Breast epithelium (tissue), 4 donors: ENCODE measurements at places on chromosomes 6 and 20. TPM values are rescaled to one million over a fixed set of nuclear protein-coding genes. Genes with fewer than 3 reads are reported as not detected.

The LY86 gene
- 3.4 TPM for total RNA-seq

The SLC12A5 gene
- not detected for total RNA-seq

The FHL5 gene
- total RNA-seq: 12.9 TPM

The RPS10 gene
- total RNA-seq: 2,573 TPM

The NR2E1 gene
- total RNA-seq: not detected

The TRIM40 gene
- total RNA-seq: not detected

The COL9A3 gene
- 0.16 TPM for total RNA-seq

The RIPPLY2 gene
- not detected for total RNA-seq

- H3K36me3 ChIP-seq: no peaks in the 10 kb centered on the region
- no peaks in the 10 kb centered on the region for H3K27me3 ChIP-seq
- no peaks in the 10 kb centered on the region for H3K4me1 ChIP-seq
- H3K4me3 ChIP-seq: no peak overlapping the region
- no peak for DNase-seq
- H3K27ac ChIP-seq: no peak overlapping the region
Observed at GRCh38 chr6:20652299-20653084, 118.2 kb downstream of the CDKAL1 start.

- no peaks in the 10 kb centered on the region for H3K4me1 ChIP-seq
- no peaks in the 10 kb centered on the region for H3K27me3 ChIP-seq
- no peak overlapping the region for H3K4me3 ChIP-seq
- DNase-seq: no peak
Observed at GRCh38 chr20:51233345-51233744, 210.4 kb upstream of the KCNG1 start.

- no peaks in the 10 kb centered on the region for H3K27me3 ChIP-seq
- DNase-seq: no peak
- H3K27ac ChIP-seq: no peak overlapping the region
- H3K4me3 ChIP-seq: no peak overlapping the region
- peaks cover 4% of the 10 kb centered on the region for H3K36me3 ChIP-seq
Observed at GRCh38 chr6:38673397-38674165, 29.4 kb downstream of the GLO1 start.

GRCh38 chr6:13384506-13384905, 56.2 kb upstream of the TBC1D7 start:
- H3K4me1 ChIP-seq: no peaks in the 10 kb centered on the region
- H3K4me3 ChIP-seq: no peak overlapping the region
- no peak for DNase-seq
- no peak overlapping the region for H3K27ac ChIP-seq
- no peaks in the 10 kb centered on the region for H3K36me3 ChIP-seq

DNA sequence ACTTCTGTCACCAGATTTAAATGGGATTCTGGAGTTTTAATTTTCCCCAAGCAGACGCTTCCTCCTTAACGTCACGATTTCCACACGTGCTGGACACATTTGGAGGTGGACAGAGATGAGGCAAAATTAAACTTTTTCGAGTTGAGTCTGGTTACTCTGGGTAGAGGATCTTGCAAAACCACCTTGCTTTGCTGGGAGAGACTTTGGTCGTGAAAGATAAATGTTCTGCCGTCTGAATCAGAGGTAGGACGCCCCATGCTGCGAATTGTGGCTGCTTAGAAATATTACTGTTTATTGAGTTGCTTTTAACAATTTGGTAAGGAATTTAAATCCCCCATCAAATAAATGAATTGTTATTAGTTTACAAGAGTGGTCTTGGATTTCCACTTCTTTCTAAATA, 46.8 kb downstream of the CTCFL start:
- H3K4me1 ChIP-seq: no peaks in the 10 kb centered on the region
- H3K36me3 ChIP-seq: no peaks in the 10 kb centered on the region
- H3K27me3 ChIP-seq: no peaks in the 10 kb centered on the region

- no peaks in the 10 kb centered on the region for H3K27me3 ChIP-seq
- no peaks in the 10 kb centered on the region for H3K36me3 ChIP-seq
- no peaks in the 10 kb centered on the region for H3K4me1 ChIP-seq
- H3K4me3 ChIP-seq: no peak overlapping the region
- H3K27ac ChIP-seq: no peak overlapping the region
Observed at GRCh38 chr20:8547035-8547650, 415.1 kb downstream of the PLCB1 start.

DNA sequence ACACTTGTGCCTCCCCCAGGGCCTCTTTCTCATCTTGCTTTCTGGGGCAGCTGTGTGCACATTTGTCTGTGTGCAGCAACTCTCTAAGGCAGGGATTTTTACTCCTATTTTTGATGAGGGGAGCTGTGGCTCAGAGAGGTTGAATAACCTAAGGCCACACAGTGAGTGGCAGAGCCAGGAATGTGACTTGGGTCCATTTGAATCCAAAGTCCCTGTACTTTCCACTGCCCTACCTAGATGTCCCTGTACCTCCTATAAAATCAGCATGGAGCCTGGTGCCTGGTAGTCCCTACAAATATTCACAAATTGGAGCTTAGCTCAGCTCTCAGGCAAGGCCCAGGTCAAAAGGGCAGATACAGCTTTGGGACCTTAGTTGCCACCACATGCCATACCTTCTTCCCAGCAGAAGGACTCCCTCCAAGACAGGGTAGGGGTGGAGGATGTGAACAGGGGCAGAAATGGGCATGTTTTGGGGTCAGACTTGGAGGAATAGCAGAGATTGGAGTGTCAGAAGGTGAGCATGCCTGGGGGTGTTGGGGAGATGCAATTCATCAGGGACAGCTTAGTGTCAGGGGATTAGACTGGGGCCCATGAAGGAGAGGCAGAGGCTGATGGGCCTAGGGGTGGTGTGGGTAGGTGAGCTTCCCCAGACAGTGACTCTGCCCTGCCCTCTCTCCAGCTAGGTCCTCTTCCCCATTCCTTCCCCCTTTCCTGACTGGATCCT, 4.1 kb upstream of the VEGFA start:
- H3K36me3 ChIP-seq: no peaks in the 10 kb centered on the region
- H3K27me3 ChIP-seq: no peaks in the 10 kb centered on the region
- DNase-seq: no peak
- no peak overlapping the region for H3K4me3 ChIP-seq
- H3K4me1 ChIP-seq: peaks cover 10% of the 10 kb centered on the region

- DNase-seq: no peak
- no peaks in the 10 kb centered on the region for H3K36me3 ChIP-seq
- H3K27ac ChIP-seq: no peak overlapping the region
- H3K4me3 ChIP-seq: no peak overlapping the region
Observed at GRCh38 chr6:163427498-163428254, 13.2 kb downstream of the QKI start.

DNA sequence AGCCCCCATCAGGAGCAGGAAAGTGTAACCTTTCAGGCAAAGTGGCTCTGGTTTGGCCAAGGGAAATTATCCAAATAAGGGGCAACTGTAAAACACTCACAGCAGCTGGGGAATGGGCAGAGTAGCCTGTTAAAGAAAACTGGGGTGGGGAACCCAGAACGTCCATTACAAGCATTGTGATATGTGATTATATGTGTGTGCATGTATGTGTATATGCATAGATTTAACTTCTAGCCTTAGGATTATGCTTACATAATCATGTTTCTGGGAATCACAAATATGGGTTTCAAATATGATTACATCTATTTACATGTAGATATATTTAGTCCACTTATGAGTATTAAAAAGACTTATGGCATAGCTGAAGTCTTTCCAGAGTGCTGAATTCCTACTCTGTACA, 278.1 kb upstream of the JAG1 start:
- no peak overlapping the region for H3K27ac ChIP-seq
- DNase-seq: no peak
- H3K27me3 ChIP-seq: no peaks in the 10 kb centered on the region
- no peaks in the 10 kb centered on the region for H3K4me1 ChIP-seq
- no peaks in the 10 kb centered on the region for H3K36me3 ChIP-seq

- H3K4me1 ChIP-seq: no peaks in the 10 kb centered on the region
- peak overlapping the region; percentile 54 for H3K27ac ChIP-seq
- DNase-seq: no peak
- H3K27me3 ChIP-seq: no peaks in the 10 kb centered on the region
- no peak overlapping the region for H3K4me3 ChIP-seq
Observed at GRCh38 chr6:145206247-145206907, 528.9 kb downstream of the EPM2A start.

- no peak overlapping the region for H3K4me3 ChIP-seq
- H3K4me1 ChIP-seq: no peaks in the 10 kb centered on the region
- H3K36me3 ChIP-seq: no peaks in the 10 kb centered on the region
- H3K27ac ChIP-seq: peak overlapping the region; percentile 74
- no peak for DNase-seq
Observed at GRCh38 chr6:53300656-53301551, 47.8 kb downstream of the ELOVL5 start.

GRCh38 chr20:47795214-47795907, 10.1 kb upstream of the SULF2 start:
- no peaks in the 10 kb centered on the region for H3K27me3 ChIP-seq
- peak; percentile 96 for DNase-seq
- no peak overlapping the region for H3K4me3 ChIP-seq
- no peaks in the 10 kb centered on the region for H3K4me1 ChIP-seq
- H3K27ac ChIP-seq: peak overlapping the region; percentile 79

GRCh38 chr6:36386495-36387439, 702 bp downstream of the ETV7 start:
- H3K36me3 ChIP-seq: no peaks in the 10 kb centered on the region
- H3K27me3 ChIP-seq: no peaks in the 10 kb centered on the region
- H3K27ac ChIP-seq: peak overlapping the region; percentile 37
- no peaks in the 10 kb centered on the region for H3K4me1 ChIP-seq
